ENCODE measurements at places on chromosomes 1 and 21.

- DNase-seq = no peak
These were observed 11.6 kb upstream of the SERBP1 start for GRCh38 chr1:67441739-67442281.

DNA sequence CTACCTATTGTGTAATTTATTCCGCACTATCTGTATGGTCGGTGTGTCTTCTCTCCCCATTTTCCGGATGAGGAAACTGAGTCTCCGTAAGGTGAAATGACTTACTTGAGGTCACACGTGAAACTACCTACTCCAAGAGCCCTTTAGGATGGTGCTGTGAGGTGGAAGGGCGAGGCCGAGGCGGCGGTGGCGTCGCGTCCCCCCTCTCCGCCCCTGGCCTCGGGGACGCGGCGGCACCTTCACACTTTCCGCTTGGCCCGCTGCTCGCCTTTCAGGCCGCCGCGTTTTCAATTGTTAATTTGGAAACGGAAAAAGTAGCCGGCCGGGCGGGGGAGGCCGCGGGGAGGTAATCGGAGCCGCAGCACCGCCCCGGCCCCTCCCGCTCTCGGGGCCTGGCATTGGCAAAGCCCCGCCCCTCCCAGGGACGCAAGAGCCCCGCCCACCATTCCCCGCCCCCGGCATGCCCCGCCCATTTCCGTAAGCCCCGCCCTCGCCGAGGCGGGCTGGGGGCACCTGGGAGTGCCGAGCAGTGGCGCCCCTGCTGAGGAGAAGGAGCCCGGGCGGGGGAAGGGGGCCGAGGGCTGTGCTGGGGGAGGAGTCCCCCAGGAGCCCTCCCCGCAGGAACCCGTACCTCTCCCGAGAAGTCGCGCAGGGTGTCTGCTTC is 18.6 kb downstream of the KCNQ4 start:
- peak; percentile 90 for DNase-seq

GRCh38 chr1:95534985-95535384 is 301.0 kb downstream of the RWDD3 start:
- DNase-seq = no peak

- DNase-seq = peak; percentile 28
These were observed 111.2 kb upstream of the OLIG2 start for GRCh38 chr21:32914424-32915039.

DNA sequence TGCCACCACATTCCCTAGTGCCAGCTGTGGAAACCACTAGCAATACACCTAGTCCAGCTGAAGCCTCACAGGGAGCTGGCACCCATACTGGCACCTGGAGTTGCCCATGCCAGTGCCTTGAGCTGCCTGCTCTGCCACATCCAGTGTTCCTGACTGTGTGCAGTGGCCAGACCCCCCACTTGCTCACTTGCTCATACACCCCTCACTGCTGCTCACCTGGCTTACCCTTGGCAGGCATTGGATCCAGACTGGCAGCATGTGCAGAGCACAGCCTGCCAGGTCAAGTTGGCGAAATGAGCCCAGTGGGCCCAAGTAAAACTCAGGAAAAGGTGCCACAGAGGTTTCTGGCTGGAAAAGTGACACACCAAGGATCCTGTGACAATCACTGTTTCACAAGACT is 1618.6 kb upstream of the PRMT6 start:
- DNase-seq = no peak

- DNase-seq = no peak
These were observed 54.6 kb downstream of the NTNG1 start for GRCh38 chr1:107195476-107195875.

- DNase-seq = no peak
These were observed 32.3 kb downstream of the CCDC185 start for GRCh38 chr1:223425550-223425949.

- DNase-seq = no peak
These were observed 880.2 kb upstream of the NEGR1 start for GRCh38 chr1:73162564-73162963.

GRCh38 chr1:150365941-150366340 is 2.0 kb downstream of the RPRD2 start:
- peak; percentile 23 for DNase-seq

DNA sequence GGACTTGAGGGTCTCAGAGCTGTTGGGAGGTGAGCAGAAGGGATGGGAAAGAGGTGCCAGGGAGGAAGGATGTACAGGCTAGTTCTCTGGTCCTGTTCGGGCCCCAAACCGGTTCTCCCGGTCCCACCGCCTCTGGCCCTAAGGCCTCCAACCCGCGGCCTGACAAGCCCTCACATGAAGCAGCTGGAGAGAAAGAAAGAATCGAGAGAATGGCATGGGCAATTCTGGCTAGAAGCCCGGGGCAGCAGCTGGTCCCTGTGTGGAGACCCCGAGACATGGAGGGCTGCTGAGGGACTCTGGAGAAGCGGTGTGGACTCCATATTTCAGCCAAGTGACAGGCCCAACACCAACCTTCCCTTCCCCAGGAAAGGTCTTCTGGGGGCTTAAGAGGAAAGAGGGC is 730 bp downstream of the CDC42SE1 start:
- no peak for DNase-seq

GRCh38 chr1:9311029-9311428 is 18.3 kb downstream of the SPSB1 start:
- DNase-seq = no peak

DNA sequence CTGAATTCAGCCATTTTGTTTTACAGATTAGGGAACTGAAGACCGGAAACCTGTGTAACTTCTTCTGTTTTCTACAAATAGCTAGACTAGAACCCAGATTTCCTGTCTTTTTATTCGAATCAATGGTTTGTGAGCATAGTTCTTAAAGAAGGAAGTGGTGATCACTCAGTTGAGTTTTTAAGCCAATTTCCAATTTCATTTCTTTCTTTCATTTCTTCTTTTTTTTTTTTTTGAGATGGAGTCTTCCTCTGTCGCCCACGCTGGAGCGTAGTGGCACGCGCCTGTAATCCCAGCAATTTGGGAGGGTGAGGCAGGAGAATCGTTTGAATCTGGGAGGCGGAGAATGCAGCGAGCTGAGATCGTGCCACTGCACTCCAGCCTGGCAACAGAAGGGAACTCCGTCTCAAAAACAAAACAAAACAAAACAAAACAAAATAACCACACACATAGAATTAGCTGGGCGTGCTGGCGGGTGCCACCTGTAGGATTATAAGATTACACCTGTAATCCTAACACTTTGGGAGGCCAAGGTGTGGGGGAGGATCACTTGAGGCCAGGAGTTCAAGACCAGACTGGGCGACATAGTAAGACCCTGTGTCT is 3.0 kb upstream of the MDM4 start:
- DNase-seq = peak; percentile 83

GRCh38 chr1:206551986-206552326 is 44.6 kb downstream of the RASSF5 start:
- DNase-seq = peak; percentile 89

- no peak for DNase-seq
These were observed 26.7 kb upstream of the SPSB1 start for GRCh38 chr1:9265968-9266367.

DNA sequence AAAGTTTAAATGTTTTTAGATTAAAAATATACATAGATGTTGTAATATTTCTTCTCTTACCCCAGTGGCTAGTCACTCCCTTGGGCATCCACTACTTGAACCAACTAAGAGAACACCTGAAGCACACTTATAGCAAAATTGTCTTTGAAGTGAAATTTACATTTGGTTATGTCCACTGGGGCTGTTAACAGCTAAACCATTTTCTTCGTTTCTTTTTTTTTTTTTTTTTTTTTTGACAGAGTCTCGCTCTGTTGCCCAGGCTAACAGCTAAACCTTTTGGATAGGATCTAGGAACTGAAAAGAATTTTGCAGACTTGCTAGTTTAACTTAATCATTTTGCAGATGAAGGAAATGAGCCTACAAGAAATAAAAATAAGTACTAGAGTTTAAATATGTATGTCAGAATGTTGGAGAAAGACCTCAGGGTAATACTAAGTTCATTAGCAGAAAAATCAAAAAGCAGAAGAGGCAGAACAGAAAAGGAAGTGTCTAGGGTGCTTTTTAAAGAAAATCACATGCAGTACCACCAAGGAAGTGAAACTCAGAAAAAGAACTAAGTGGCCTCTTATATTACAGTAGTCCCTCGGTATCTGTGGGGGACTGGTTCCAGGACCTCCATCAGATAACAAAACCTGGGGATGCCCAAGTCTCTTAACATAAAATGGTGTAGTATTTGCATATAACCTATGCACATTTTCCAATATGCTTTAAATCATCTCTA is 11.8 kb downstream of the DRAM2 start:
- DNase-seq = no peak

DNA sequence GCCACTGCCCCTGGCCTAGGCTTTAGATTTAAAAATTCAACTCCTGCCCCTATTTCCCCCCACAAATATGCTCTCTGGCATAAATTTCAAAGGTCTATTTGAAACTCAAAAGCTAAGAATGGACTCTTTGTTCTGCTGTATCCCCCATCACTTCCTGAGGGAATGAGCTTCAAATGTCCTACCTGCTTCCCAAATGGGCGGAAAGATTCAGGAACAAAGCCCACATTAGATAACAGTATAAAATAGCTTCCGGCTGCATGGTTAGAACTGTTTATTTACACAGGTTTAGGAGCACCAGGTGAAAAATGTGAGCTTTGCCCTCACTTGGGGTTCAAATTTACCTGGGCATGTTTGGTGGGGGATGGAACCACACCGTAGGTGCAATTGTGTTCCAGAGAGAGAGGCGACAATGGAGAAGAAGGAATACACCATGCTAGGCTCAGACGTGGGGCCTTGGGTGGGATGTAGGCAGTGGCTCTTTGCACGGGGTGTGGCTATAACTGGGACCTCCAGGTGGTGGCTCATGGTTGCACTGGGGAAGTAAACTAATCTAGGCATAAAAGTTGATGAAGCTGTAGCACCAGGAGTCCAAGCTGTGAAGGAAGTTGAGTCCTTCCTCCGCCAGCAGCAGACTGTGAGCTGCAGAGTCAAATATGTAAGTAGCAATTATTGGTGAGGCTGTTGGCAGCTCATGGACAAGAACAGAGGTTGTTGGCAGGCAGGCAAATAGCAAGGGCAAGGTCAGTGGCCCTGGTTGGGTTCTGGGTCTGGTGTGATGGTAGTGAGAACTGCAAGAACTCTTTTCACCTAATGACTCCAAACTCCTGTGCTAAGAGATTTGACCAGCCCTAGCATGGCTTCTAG is 41.5 kb upstream of the SRSF10 start:
- DNase-seq = no peak

DNA sequence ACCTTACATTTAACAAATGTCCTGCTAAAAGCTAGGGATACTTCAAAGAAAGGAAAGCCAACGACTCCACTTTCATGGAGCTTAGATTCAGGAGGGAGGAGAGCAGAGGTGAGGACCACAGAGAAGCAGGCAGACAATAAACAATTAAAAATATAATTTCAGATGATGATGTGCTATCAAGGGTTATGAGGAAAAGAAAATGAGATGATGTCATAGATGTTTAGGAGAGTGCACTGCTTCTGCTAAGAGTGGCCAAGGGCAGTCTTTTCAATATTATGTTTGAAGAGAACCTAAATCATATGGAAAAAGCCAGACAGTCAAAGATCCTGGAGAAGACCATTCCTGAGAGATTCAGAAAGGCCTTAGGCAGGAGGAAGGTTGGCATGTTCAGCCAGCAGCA is 66.6 kb upstream of the HOOK1 start:
- no peak for DNase-seq

- DNase-seq = no peak
These were observed 13.3 kb downstream of the ATP5PO start for GRCh38 chr21:33902349-33902748.

DNA sequence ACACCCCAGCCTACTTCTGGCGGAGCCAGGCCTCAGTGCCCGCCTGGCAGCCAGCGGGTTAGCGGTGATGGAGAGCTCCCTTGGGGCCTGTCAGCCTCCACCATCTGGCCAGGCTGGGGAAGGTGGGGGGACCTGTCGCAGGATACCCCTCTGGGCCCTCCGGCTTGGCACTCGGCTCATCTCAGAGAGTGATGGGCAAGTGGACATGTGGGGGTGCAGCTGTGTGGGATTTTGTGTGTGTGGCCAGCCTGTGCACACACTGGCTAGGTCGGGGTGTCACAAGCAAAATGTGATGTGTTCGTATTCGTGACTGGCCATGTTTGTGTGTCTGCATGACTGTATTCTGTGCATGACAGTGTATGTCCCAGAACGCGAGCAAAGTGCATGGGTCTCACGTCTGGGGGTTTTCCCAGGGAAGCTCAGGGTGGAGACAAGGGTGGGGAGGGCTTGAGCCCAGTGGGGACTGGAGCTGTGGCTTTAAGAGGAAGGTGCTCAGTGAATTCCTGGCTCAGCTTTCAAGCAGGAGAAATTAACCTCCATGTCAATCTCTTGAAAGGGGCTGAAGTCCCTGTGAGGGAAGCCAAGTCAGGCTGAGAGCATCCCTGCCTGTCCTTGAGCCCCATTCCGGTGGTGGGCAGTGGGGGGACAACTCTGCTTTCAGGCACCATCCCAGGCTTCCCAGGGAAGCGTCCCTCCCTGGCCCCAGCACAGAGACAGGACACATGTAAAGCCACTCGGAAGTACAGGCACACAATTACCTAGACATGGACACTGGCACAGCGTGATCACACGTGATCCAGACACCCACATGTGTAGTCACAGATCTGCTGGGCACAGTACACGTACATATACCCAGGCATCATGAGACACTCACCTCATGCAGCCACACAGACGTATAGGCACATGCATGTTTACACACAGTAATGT is 21.1 kb upstream of the ADGRB2 start:
- DNase-seq = no peak

- DNase-seq = no peak
These were observed 47.0 kb downstream of the ETS2 start for GRCh38 chr21:38852708-38853107.

- peak; percentile 71 for DNase-seq
These were observed 126.7 kb downstream of the NR5A2 start for GRCh38 chr1:200154069-200154767.

- no peak for DNase-seq
These were observed 308.1 kb downstream of the GPATCH2 start for GRCh38 chr1:217322834-217323233.

DNA sequence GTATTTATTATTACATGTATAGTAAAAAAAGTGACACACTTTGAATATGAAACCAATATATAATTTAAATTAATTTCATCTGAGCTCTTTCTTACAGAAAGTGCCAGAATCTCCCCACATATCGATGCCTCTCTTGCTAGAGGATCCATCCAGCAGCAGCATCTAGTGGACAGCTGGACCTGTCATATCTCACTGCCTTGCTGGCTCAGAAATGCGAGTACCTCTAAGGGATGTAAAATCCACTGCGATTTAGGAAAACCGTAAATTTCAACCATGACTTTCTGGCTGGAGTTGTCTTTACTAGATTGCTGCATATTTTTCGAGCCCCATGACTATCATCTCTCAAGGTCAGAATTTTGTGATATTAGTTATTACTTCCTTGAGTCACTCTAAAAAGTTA is 333.8 kb downstream of the NEGR1 start:
- no peak for DNase-seq

GRCh38 chr21:46078978-46079351 is 18.9 kb upstream of the COL6A2 start:
- DNase-seq = no peak

DNA sequence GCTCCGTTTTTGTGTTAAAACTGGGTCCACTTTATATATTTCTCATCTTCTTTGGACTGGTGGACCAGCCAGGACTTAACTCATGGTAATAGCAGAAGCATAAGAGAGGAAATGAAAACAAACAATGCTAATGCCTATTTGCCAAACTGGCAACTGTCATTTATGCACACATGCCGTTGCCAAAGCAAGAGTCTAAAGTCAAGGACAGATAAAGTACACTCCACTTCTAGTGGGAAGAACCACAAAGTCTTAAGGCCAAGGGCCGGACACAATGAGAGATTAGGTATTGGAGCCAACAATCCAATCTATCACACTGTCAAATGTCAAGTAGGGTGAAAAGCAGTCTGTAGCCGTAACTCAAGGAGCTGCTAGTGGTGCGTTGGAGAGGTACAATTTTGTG is 157.7 kb downstream of the LYPLAL1 start:
- DNase-seq = no peak

Data from CD4-positive, alpha-beta T cell treated with Interleukin-12 subunit alpha and Interleukin-12 subunit beta, for 1 hour (primary cell).